Stimulated activated CD4-positive, alpha-beta T cell treated with anti-CD3 and anti-CD28 coated beads, Interleukin-2, amount 100 ng/mL, for 24 hours (primary cell): ENCODE measurements at places on chromosomes 2 and 18.

- no peak for DNase-seq
Measured at GRCh38 chr2:210162466-210163124, 8.6 kb downstream of the KANSL1L start.

DNA sequence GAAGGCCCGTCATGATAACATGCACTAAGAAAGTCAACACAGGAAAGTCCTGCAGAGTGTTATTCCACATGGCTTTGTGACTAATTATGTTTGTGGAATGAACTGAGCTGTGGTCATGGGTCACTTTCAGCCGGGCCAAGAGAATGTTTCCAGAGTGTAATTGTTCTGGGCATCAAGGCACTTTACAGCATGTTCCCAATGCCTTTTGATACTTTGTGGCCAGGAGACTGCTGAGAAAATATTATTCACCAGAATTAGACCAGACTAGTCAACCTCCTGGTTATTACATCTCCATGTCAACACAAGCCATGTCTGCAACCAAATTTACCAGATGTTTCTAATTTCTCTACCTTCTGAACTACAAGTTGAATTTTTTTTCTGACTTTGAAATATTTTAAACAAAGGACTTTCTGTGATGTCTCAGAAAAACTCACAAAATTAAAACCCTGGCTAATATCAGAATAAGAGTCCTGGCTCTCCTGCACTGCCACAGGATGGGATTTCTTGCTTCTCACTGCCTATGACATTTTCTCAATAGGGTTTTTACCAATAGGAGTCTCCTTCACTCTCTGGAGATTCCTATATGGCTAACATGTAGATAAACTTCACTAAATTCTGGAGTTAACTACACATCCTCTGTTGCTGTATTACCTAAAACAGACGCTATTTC is 90.6 kb upstream of the WDR75 start:
- no peak for DNase-seq

GRCh38 chr2:237638176-237638575 is 10.8 kb downstream of the LRRFIP1 start:
- no peak for DNase-seq

- no peak for DNase-seq
Measured at GRCh38 chr2:172335736-172336135, 91.7 kb upstream of the ITGA6 start.

DNA sequence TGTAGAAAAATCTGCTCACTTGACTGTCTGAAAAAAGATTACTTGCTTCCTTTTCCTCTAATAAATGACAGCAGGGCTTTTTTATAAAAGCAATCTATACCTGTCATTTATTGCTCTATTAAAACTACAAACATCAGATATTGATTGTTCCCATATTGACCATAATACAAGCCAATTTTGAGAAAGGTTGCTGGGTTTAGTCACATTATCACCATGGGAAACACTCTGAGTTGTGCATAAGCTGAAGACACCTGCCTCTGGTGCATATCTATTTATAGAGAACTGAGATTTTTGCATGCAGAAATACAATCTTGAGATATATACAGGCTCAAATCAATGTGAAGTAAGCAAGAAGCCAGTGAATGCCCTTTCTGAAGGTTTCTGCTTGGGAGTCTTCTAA is 853.9 kb downstream of the DCC start:
- DNase-seq = no peak

- DNase-seq = no peak
Measured at GRCh38 chr2:54805255-54805654, 81.8 kb downstream of the EML6 start.

DNA sequence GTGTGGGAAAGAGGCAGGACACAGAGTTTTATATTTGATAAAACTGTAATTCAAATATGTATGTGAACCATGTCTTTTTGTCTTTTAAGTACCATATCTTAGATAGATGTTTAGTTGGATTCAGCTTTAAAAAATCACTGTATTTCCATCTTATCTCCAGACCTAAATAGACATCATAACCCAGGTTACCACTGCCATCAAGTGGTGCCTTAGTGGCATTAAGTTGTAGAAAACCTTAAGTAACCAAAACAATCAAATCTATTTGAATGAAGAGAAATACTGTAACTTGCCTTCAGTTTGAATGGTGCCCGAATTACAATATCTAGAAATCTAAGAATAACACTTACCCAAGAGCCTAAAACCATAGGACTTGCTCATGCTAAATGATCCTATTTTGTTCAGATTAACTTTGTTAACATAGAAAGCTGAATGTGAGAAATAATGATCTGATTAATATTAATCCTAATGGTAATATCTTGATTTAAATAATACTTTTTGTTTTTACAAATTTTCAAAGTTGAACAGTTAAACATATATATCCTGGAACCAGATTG is 92.5 kb upstream of the MAP2 start:
- DNase-seq = no peak

- no peak for DNase-seq
Measured at GRCh38 chr2:205401511-205401910, 280.8 kb upstream of the NRP2 start.

DNA sequence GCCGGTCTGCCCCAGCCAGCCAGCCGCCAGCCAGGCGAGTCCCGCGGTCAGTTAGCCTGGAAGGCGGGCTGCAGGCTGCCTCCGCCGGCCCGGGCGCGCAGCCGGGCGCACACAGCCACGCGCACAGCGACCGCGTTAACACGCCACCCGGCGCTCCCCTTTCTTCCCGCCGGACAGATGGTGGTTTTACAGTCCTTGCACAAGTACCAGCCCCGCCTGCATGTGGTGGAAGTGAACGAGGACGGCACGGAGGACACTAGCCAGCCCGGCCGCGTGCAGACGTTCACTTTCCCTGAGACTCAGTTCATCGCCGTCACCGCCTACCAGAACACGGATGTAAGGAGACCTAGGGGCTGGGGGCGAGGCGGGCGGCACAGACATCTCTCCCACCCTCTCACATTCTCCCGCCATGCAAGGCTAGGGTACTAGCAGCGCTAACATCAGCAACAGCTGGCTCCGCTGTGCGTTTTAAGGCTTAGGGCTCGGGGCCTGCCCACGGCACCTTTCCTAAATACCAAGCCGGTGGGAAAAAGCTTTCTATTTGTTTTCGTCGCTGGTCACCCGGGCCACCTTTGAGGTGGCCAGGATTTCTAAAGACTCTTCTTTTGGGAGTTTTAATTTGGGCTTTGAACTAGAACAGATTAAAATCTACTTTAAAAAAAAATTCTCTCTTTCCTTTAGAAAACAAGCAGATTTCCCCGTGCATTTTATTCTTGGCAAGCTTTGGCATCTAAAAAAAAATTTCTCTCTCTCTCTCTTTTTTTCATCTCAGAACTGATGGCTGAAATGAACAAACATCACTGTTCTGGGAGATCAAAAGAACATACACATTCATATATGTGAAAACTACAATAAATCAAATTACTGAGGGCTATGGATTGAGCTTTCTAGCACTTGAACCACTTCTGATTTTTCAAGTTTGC is 2.9 kb downstream of the TBR1 start:
- peak; percentile 16 for DNase-seq

DNA sequence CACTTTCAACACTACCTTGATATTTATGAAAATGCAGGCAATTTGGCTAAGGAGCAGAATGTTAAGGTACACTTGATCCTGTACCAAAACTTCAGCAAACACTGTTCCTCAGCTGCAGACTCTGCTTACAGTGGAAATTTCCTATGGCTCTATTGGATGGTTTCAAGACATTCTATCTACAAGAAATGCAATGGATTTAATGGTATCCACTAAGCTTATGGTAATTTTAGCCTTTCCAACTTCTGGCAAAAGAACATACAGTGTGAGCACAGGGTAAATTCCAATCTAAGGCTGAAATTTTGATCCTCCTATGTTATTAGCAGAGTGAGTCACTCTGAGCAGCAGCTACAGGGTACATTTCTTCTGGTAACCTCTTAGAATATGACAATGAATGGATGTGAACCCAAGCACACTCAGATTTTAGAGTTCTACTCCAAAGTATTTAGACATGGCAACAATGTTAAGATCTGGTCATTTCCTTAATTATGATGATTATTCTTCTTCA is 361.8 kb upstream of the PIK3C3 start:
- no peak for DNase-seq

- DNase-seq = no peak
Measured at GRCh38 chr2:105600949-105601794, 143.5 kb upstream of the NCK2 start.

- no peak for DNase-seq
Measured at GRCh38 chr2:53381271-53381670, 386.3 kb upstream of the CHAC2 start.

GRCh38 chr18:59848002-59848401 is 51.8 kb upstream of the PMAIP1 start:
- no peak for DNase-seq

- DNase-seq = no peak
Measured at GRCh38 chr2:177175917-177176668, 36.5 kb upstream of the HNRNPA3 start.

- DNase-seq = no peak
Measured at GRCh38 chr2:221304916-221305315, 267.2 kb downstream of the EPHA4 start.
